Left hindlimb (tissue), 1 donor: ENCODE measurements at places on chromosomes 2 and 18.

GRCh38 chr2:57333221-57333620 is 713.4 kb upstream of the VRK2 start:
- no peak for DNase-seq

GRCh38 chr2:171401947-171402346 is 31.8 kb downstream of the METTL8 start:
- no peak for DNase-seq

GRCh38 chr2:109463236-109463635 is 150.5 kb downstream of the SEPTIN10 start:
- peak; percentile 13 for DNase-seq

DNA sequence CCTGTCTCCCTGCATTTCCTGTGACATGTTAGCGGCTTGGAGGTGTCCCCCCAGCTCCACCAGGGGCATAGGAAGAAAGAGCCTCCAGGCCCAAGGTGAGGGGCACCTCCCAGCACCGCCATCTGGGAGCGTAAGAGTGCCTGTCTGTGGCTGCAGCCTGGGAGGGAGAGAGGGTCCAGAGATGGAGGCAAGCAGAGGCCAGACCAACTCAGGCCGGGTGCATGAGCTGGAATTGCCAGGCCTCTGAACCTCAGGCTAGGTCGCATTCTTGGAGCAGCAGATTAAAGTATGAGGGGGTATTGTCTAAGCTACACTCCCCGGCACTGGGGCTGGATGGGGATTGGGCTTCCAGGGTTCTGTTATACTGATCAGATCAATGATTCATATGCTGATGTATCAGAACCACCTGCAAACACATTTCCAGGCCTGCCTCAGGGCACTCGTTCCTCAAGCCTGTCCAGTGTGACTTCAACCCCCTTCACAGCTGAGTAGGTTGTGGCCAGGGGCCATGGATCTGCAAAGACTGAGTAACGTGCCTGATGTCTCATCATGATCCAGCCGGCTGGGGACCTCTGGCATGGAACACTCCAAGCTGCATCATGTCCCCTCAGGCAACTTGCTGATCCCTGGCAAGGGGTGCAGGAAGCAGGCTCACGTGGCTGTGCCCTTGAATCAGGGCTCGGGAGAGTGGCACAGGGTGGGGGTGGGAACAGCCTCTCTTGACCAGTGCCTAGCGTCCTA is 73.2 kb downstream of the HS1BP3 start:
- DNase-seq: no peak

- DNase-seq: no peak
These were observed 84.0 kb downstream of the MSH2 start for GRCh38 chr2:47486841-47487497.

- DNase-seq: no peak
These were observed 58.5 kb downstream of the FAM228A start for GRCh38 chr2:24233321-24233720.

DNA sequence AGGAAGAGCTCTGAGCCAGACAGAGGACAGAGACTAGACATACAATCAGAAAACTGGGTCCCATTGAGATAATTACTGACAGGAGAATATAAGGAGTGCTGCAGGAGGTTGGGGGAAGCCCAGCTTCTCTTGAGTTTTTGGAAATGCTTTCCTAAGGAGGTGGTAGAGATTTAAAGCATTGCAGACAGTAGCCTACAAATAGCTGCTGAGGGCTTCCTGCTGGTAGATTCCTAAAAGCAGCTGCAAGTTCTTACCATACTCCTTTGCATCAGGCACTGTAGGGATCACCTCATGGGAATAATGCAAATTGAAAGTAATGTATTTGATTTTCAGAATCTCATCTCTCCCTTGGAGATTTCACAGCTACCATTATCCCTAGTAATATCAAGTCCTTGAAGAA is 902.6 kb upstream of the GCFC2 start:
- DNase-seq: no peak

DNA sequence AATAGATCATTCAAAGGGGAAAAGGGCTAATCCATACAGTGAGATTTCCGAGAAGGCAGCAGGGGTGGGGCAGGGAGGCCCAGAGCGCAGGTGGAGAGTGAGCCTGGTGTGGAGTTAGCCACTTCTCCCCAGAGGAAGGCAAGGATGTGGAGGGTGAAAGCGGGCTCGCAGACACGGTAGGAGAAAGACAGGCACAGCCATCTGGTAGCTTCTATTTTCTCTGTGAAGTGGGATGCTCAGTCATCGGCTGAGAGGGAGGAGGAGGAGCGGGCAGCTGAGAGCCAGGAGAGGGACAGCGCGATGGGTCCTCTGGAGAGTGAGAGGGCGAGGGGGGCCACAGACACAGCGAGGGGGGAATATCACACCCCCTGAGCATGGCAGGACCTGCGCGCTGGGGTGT is 153.3 kb upstream of the NDUFV2 start:
- DNase-seq: no peak

DNA sequence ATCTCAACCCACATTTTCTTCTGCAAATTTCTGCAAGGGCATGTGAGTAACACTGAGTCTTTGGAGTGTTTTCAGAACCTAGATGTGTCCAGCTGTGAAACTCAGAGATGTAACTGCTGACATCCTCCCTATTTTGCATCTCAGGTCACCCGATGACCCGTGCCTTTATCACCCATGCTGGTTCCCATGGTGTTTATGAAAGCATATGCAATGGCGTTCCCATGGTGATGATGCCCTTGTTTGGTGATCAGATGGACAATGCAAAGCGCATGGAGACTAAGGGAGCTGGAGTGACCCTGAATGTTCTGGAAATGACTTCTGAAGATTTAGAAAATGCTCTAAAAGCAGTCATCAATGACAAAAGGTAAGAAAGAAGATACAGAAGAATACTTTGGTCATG is 8.0 kb downstream of the UGT1A1 start:
- DNase-seq: no peak

GRCh38 chr2:45176390-45176789 is 167.1 kb upstream of the SIX2 start:
- no peak for DNase-seq

DNA sequence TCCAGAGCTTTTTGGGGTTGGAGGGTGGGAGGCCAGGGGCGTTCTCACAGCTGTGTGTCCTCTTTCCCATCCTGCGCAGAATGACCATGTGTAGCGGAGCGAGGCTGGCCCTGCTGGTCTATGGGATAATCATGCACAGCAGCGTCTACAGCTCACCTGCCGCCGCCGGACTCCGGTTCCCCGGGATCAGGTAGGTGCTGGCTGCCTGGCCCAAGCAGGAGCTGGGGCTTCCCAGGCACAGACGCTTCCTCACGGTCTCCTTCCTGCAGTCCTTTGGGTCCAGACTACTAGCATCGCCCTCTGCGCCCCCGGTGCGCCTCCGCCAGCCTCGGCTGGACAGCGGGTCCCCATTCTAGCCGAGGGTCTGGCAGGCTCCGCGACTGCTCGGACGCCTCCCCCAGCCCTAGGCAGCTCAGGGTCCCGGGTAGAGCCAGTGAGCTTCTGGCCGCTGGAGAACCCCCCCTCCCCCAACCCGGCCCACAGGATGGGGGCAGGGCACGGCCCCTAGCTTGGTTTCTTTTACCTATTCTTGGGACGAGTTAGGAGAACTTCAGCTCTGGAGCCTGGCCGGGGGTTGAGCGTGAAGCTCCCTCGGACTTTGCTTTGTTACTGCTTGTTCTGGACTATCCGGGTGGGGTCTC is 756 bp downstream of the ADCYAP1 start:
- peak; percentile 36 for DNase-seq

DNA sequence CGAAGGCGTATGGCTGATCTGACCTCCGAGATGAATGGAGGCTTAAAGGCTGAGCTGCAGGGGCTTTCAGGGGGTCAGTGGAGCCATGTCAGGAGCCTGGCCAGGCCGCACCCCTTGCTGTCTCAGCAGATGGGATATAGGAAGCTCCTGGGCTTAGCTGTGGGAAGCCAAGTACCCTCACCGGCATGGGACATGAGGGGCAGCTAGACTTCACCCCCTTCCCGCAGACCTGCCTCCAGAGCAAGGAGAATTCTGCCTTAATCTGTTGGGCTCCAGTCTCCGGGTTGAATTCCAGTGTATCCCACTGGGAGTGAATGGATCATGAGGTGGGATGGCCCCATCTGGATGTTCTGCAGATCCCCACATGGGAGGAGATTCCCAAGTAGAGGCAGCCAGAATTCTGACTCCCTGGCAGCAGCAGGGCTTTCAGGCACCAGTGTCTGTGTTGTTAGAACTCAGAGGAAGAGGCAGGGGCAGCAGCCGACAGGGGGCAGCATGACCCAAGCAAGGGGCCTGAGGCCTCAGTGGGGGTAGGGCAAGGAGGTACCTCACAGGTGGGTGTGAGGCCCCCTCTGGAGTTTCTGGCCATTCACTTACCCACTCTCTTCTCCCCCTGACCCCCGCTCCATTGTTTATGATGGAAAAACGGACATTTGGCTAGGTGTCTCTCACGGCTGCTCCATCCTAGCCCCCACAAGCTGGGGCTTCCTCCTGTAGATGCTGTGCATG is 19.1 kb downstream of the CAPG start:
- DNase-seq: no peak

GRCh38 chr18:2564373-2564772 is 6.9 kb downstream of the METTL4 start:
- no peak for DNase-seq
